MV-4-11 (cell line): ENCODE measurements at places on chromosomes 12 and 14.
A peak's percentile ranks its signal among the peaks of the same experiment; 100 is the strongest.

GRCh38 chr12:44457465-44457864, 418.6 kb downstream of the NELL2 start:
- no peak for DNase-seq

DNA sequence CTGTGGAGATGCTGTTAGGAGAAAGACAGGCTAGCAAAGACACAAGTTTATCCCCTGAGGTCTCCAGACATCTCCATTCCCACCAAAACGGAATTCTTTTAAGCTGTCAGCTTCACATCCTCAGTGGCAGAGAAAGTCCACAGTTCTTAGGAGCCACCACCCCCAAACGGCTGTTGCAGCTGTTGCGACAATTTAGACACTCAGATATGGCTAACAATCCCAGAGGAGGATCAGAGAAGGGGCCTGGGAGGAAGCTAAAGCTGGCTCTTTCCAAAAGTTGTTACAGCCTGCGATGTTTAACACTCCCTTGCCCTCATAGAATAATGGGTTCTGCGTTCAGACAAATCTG, 1.9 kb upstream of the ATP5MC2 start:
- DNase-seq: no peak

DNA sequence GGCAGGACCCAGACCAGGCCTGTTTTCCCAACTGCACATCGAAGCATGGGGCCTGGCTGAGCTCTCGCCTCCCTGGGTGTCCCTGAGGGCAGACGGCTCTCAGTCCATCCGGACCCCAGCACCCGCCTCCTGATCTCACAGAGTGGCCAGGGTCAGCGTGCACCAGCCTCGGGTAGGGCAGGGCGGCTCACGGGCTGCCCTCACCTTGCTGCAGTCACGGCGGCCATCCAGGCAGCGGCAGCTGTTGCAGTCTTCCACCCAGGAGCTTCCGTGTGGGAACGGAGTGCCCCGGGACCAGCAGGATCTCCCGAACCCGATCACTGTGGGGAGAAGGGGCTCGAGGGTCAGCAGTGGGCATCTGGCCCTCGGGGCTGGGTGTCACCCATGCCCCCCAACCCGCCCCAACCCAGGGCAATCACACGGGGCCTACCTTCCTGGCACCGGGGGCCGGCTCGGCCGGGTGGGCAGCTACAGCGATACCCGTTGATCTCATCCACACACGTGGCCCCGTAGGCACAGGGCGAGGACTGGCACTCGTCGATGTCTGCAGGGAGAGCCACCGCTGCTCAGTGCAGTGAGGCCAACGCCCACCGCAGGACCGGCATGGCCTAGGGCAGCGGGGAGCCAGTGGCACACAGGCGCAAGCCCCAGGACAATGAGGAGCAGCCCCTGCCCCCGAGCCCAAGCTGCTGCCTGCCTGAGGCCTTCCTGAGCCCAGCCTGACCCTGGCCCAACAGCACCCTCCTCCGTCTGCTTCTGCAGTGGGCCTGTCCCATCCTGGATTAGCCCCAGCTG, 22.2 kb downstream of the JAG2 start:
- DNase-seq: no peak

- peak; percentile 6 for DNase-seq
Observed at GRCh38 chr14:93936245-93936644, 9.1 kb downstream of the FAM181A start.

DNA sequence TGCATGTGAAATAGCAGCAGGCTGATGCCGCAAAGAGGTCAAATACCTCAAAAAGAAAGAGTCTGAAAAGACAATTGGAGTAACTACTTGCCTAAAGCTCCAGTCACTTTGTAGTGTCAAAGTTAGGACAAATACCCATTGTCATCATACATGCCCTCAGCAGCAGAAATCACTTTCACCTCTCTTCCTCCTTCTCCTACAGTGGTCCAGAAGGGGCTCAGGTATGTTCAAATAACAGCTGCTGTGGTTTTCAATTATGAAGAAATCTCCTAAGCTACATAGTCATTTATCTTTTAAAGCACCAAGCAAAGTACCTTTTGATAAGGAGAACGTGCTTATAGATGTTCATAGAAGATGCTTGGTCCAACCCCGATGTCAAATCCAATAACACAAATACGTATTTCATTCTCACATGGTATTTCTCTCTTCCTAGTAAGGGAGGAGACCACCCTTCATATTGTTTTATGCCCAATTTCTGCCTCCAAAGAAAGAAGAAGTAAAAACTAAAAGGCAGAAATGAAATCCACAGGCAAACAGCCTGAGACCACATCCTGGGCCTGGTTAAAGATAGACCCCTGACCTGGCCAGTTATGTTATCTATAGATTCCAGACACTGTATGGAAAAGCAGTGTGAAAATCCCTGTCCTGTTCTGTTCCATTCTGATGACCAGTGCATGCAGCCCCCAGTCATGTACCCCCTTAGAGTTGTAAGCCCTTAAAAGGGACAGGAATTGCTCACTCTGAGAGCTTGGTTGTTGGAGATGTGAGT, 23.7 kb downstream of the GYS2 start:
- DNase-seq: peak; percentile 55

DNA sequence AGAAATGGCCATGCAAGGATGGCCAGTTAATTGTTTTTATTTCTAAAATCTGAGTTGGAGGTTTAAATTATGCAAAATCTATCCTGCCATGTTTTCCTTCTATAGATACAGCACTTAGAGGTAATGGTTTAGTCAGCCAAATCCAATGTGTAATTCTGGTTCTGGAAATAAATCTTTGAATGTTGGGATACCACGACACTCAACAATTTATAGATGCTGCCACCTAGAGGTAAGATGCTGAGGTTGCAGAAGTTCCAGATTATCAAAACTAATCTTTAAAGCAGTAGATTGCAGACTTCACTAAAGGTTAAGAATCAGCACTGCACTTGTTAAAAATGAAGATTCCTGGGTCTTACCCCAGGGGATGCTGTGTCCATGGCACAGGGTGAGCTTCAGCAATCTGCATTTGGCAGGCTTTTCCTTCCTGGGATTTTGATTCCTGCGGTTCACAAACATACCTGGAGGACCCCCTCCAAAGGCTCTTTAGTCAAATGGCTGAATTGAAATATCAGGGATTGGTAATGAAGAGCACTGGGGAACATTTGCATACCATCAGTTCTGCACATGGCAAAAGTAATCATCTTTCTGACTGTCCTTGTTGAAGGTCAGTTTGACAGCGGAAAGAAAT, 53.4 kb upstream of the ANO4 start:
- peak; percentile 11 for DNase-seq

GRCh38 chr12:15709551-15709950, 79.6 kb downstream of the EPS8 start:
- DNase-seq: no peak

GRCh38 chr12:127750076-127750840, 516.7 kb upstream of the TMEM132C start:
- DNase-seq: no peak

- DNase-seq: peak; percentile 15
Observed at GRCh38 chr12:4174417-4174816, 99.1 kb upstream of the CCND2 start.

DNA sequence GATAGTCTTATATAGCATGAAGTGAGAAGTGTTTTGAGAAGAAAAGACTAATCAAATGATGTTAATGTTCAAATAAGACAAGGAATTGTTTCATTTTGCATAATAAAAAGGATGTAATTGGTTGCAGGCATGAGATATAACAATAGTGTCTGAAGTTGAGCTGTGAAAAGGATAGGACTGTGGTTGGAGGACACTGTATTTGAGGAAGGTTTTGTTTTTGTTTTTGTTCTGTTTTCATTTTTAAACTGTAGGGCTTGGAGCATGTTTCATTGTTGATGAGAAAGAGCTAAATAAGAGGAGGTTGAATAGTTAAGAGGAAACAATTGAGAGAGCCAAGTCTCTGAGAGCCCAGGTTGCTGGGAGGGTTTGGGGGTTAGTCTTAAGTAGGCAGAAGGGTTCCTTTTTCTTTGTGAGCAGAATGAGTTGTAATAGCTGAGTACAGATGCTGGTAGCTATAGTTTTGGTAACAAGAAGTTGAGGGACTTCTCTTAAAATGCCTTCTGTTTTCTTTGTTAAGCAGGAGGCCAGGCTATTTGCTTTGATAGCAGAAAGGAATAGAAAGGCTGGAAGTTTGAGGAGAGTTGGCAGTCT, 58.4 kb downstream of the CCDC91 start:
- DNase-seq: no peak

DNA sequence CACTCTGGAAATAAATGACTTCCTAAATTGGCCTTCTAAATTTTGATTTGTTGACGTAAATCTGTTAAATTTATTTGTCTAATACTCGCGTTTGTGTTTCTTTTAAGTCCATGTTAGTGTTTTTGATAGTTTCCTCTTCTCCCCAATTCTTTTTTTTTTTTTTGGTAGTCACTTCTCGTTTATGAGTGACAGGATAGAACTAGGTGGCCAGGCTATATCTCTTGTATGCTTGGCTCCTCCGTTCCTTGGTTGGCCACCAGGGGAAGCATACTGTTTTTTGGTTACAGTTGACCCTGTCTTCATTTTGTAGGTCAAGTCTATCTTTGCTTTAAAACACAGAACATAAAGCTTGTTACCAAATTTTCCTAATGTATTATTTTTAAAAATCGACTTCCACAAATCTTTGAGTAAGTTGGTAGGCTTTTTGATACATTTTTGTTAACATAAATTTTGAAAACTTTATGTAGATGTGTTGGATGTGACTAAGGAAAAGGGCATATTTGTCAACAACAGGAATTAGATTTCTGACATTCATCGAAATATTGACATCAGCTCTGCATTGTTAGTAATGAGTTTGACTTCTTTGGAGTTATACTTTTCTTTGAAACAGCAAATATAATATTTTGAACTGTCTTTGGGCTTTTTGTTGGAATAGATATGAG, 2.2 kb downstream of the RCOR1 start:
- peak; percentile 91 for DNase-seq

DNA sequence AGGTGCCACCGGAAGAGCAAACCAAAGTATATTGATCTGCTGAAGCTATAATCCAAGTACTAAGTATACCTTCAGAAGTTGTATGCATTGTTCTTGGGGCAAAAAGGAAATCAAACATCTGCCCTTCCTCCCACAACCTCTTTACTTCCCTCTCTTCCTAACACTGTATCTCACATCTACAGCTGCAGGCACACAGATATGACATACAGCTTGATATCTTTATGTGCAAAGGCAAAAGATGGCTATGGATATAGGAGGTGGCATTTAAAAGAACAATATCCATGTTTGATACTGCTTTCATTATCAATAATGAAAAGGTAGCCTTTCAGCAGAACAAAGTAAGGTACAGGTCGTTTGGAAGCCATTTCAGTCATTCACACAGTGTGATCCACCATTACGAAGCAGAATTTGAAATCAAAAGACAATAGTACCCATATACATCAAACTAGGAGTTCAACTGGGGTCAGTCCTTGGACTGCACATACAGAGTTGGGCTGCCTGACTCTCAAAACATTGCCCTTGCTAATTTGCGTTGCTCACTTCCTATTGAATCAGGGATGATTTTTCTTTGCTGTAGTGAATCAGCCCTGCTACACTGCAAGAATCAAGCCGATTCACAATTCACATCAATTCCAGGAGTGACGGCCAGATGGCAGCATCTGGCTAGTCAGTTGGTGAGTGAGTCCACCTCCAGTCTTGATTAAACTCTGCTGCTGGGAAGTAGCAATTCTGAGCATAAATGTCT, 8.9 kb downstream of the ANG start:
- peak; percentile 64 for DNase-seq

GRCh38 chr14:76986231-76986565, 42.3 kb downstream of the IRF2BPL start:
- no peak for DNase-seq

GRCh38 chr12:89993632-89994031, 285.0 kb upstream of the ATP2B1 start:
- no peak for DNase-seq

GRCh38 chr14:92660571-92660970, 87.9 kb downstream of the LGMN start:
- DNase-seq: no peak

DNA sequence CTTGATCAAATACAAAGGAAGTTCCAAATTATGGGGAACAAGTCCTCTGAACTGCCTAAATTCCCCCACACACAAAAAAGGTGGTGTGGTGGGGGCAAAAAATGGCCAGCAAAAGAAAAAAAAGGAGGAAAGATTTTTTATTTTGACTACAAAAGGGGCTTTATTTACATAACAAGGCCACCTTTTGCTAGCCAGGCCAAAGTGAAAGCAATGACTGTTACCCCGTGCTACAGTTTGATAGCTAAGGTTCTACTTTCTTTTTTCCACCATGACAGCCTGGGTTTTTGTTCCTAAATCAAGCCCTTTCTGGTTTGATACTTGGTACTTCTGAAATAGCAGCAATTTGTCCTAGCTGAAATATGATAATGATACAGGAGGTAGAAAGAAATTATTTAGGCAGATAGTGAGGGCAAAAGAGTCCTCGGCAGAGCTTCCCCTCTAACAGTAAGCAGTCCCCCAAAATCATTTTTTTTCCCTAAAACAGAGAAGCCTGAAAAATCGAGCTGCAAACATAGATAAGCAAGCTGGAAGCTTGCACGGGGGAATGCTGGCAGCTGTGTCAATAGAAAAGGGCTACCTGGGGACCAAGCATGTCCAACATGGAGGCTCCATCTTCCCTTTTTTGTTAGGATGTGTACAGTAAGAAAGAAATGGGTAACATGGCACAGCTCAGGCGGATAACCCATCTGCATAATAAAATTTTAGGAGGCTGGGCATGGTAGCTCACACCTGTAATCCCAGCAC, 8.9 kb upstream of the B4GALNT1 start:
- no peak for DNase-seq

- no peak for DNase-seq
Observed at GRCh38 chr12:7750350-7750749, 3.2 kb upstream of the CLEC4C start.
